ENCODE measurements at places on chromosomes 4 and X. TPM values are rescaled to one million over a fixed set of nuclear protein-coding genes. Genes with fewer than 3 reads are reported as not detected.

MAGEE1 gene
- total RNA-seq: 12.4 TPM

CLCN3 gene
- 9.0 TPM for total RNA-seq

DNA sequence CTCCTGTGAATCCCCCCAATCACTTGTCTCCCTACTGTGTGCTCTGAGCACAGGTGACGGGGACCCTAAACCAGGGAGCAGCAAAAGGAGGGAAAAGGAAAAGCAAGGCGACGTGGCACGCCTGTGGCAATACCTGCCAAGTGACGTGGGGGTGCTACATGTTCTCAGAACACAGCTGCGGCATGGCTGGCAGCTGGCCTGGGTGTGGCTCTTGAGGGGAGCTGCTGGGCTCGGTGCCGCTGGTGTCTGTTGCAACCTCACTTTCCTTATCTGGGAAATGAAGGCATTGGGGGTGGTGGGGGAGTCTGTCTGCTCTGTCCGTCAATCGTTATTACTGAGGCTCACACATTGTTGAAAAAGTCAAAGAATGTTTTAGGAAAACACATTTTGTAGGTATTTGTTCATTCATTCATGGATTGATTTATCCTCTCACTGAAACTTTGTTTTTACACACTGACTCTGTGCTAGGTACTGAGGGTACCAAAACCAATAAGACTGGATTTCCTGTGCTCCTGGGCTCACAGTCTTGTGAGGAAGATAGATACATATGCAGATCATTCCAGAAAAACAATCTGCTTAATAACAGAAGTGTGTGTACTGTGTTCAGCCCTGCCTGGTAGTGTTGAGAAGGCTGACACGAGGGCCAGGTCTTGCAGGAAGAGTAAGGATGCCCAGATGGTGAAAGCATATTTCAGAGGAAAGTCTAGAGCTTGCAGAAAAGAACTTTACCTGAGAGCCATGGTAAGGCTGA, 217.6 kb downstream of the PTTG2 start:
- peak overlapping the region; percentile 17 for H3K4me3 ChIP-seq
- DNase-seq: peak; percentile 50
- H3K4me1 ChIP-seq: peaks cover 38% of the 10 kb centered on the region
- no peak overlapping the region for H3K27ac ChIP-seq

DNA sequence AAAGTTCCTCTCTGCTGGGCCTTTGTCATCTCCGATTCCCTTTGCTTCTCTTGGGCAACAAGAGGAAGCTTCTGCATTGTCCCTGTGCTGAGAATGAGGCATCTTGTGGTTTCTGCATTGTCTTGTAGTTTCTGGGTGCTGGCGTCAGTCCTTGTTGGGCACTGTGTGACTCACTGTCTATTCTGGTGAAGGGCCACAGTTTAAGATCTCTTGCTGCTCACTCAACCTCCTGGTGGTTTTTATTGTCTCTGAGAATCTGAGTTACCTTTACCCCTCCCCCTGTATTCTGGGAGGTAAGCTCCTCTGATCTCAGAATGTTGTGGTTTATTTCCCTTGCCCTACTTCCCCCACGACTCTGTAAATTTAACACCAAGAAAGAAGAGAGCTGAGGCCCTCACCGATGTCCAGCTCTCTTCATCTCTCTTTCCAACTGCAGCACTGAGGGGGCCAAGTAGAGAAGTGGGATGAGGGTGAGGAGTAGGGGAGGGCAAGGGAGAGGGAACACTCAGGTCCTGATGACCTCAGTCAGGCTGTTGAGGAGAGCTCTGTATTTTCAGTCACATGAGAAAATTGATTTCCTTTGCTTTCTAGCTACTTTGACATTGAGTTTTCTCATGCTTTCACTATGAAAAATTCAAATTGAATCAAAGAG, 441.6 kb upstream of the PITX2 start:
- DNase-seq: no peak
- H3K36me3 ChIP-seq: no peaks in the 10 kb centered on the region
- no peaks in the 10 kb centered on the region for H3K27me3 ChIP-seq
- H3K4me3 ChIP-seq: no peak overlapping the region
- H3K27ac ChIP-seq: no peak overlapping the region

TLR10 gene
- not detected for total RNA-seq

DNA sequence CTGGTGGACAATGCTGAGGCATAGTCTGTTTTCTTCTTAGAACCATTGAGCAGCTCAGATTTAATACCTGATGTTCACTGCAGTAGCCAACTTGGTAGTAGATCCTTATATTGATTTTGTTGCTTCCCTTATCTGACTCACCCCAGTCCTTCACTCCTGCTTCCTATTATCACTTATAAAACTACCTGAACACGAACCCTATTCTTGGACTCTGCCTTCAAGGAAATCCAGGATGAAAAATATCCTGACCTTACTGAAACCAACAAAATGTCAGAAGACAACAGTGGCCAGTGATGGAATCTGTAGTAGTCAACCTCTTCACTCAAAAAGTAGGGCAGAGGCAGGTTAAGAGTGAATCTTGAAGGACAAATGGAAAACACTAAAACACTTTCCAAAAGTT, 98.1 kb downstream of the CPEB2 start:
- no peak overlapping the region for H3K4me3 ChIP-seq
- H3K4me1 ChIP-seq: no peaks in the 10 kb centered on the region
- no peaks in the 10 kb centered on the region for H3K36me3 ChIP-seq
- no peak overlapping the region for H3K27ac ChIP-seq

DNA sequence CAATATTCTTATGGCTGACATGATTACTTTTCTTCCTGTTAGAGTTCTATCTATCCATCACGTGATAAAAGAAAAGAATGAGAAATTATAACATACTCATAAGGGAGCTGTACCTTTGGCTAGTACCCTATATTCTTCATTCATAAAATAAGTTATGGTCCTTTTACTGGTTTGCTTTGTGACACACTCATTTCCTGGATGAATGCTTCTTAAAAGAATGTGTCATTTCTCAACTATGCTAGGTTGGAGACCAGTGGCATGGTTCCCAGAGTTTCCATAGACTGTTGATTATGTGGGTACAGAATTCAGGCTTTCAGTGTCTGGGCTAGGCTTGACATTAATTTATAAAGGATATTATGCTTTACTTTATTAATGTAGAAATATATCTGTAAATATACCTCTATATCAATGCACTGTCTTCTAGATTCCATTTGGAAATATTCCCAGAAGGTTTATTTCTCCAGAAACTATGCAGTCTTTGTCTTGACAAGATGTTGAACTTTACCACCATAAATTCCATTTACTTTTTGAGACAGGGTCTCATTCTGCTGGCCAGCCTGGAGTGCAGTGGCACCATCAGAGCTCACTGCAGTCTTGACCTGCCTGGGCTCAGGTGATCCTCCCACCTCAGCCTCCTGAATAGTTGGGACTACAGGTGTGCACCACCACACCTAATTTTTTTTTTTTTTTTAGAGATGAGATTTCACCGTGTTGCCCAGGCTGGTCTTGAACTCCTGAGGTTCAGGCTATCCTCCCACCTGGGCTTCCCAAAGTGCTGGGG, 23.8 kb downstream of the NUDT6 start:
- no peak for DNase-seq
- H3K36me3 ChIP-seq: no peaks in the 10 kb centered on the region
- no peaks in the 10 kb centered on the region for H3K27me3 ChIP-seq
- no peak overlapping the region for H3K27ac ChIP-seq

GRCh38 chrX:84358271-84358670, 144.0 kb downstream of the HDX start:
- no peak overlapping the region for H3K4me3 ChIP-seq
- H3K4me1 ChIP-seq: no peaks in the 10 kb centered on the region
- no peak overlapping the region for H3K27ac ChIP-seq
- no peaks in the 10 kb centered on the region for H3K27me3 ChIP-seq
- DNase-seq: no peak

- DNase-seq: no peak
- H3K27me3 ChIP-seq: no peaks in the 10 kb centered on the region
- H3K27ac ChIP-seq: no peak overlapping the region
- H3K4me1 ChIP-seq: no peaks in the 10 kb centered on the region
- H3K36me3 ChIP-seq: no peaks in the 10 kb centered on the region
- no peak overlapping the region for H3K4me3 ChIP-seq
Observed at GRCh38 chr4:27764526-27764837, 903.8 kb downstream of the STIM2 start.
